ENCODE measurements at places on chromosomes 7 and 10.

DNA sequence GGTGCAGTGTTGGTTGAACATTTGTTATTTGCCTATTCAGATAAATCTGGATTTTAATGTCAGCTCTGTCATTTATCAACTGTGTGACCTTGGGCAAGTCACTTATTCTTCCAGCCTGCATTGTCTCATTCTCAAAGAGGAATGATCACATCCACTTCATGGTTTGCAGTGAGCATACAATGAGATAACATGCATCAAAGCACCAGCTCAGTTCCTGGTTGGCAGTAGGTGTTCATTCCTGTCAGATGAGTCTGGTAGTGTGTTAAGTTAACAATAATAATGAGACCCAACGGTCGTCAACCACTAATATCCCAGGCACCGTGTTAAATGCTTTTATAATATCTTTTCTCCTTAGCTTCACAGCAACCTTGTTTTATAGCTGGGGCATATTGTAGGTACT is 137.3 kb downstream of the SORCS3 start:
- DNase-seq = no peak

DNA sequence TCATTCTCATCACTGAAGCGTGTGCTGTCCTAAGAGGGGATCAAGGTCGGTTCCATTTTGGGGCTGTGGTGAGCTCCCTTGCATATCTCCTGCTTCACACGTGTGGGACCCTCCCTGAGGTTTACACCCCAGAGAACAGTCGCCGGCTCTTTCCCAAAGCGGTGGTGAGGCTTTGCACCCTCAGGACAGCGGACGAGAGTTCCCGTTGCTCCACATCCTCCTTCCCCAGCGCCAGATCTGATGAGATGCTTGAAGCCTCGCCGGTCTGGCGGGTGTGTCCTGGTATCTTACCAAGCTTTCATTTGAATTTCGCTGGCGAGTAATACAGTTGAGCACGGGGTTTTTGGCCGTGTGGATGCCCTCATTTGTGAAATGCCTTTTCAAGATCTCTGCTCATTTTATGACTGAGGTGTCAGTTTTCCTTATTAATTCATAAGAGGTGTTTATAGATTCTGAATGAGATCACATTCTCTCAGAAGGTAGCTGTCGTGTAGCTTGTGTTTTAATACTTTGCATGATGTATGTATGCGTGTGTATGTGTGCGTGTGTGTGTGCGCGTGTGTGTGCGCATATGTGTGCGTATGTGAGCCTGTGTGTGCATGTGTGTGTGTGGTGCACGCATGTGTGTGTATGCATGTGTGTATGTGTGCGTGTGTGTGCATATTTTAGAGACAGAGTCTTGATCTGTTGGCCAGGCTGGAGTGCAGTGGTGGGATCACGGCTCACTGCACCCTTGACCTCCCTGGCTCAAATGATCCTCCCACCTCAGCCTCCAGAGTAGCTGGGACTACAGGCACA is 30.7 kb downstream of the ELFN1 start:
- DNase-seq = no peak

- peak; percentile 9 for DNase-seq
These were observed 44.2 kb downstream of the PDLIM1 start for GRCh38 chr10:95246582-95247051.

- no peak for DNase-seq
These were observed 68.2 kb downstream of the ELAPOR2 start for GRCh38 chr7:86991093-86991769.

Measured in stimulated activated CD4-positive, alpha-beta T cell treated with anti-CD3 and anti-CD28 coated beads, Interleukin-1b, Interleukin-23, amount 100 ng/mL, for 1 hour (primary cell).